Stimulated activated effector memory CD8-positive, alpha-beta T cell treated with anti-CD3 and anti-CD28 coated beads, Interleukin-12 subunit alpha, Interleukin-12 subunit beta, amount 100 ng/mL, for 72 hours (primary cell): ENCODE measurements at places on chromosomes 12 and 14.

GRCh38 chr14:39812532-39813320 is 380.5 kb upstream of the FBXO33 start:
- DNase-seq: no peak

GRCh38 chr14:50335989-50336824 is 24.1 kb downstream of the DMAC2L start:
- no peak for DNase-seq

- no peak for DNase-seq
These were observed 318.5 kb downstream of the BCAT1 start for GRCh38 chr12:24630446-24630845.

- DNase-seq: no peak
These were observed 248.9 kb downstream of the MED13L start for GRCh38 chr12:116028619-116029018.
